ENCODE measurements at places on chromosomes 12 and 14.

GRCh38 chr14:88835661-88836060 lies 11.2 kb downstream of the TTC8 start:
- DNase-seq = no peak

- DNase-seq = no peak
Observed at GRCh38 chr14:91363776-91364523, 53.7 kb downstream of the CCDC88C start.

DNA sequence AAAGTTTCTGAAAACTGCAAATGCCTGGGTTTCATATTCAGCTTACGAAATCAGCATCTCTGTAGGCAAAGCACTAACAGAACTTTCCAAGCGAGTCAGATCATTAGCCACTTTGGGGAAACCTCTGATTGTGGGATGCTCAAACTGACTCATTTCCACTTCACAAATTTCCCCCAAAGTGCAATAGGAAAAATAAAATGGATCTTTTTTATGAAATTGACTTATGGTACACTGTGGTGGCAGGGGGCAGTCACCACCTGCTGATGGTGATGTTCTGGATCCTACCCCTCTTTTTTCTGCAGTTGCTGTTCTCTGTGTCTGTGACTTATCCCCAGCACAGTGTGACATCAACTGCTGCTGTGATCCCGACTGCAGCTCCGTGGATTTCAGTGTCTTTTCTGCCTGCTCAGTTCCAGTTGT lies 5.6 kb downstream of the TCTN1 start:
- no peak for DNase-seq

GRCh38 chr12:52193991-52194390 lies 2.2 kb upstream of the KRT80 start:
- no peak for DNase-seq

Data from AG04450 (cell line).